ENCODE measurements at places on chromosomes 4 and X. TPM values are rescaled to one million over a fixed set of nuclear protein-coding genes. Genes with fewer than 3 reads are reported as not detected.

Gene GPC4
- polyA plus RNA-seq, result not detected

Gene DCLK2
- polyA plus RNA-seq, result not detected

Gene SMIM10
- not detected for polyA plus RNA-seq

Gene DBET
- not detected for polyA plus RNA-seq

Gene F9
- not detected for polyA plus RNA-seq

Gene PLK4
- polyA plus RNA-seq, result 0.96 TPM

Gene PAGE4
- polyA plus RNA-seq, result not detected

Gene GPR119
- not detected for polyA plus RNA-seq

Gene ARHGEF9
- polyA plus RNA-seq, result 10.7 TPM

Gene GRPR
- polyA plus RNA-seq, result not detected

Gene OCRL
- 0.57 TPM for polyA plus RNA-seq

Gene SOWAHB
- not detected for polyA plus RNA-seq

Gene UGT2B10
- polyA plus RNA-seq, result not detected

Gene TACR3
- polyA plus RNA-seq, result not detected

Gene TLR1
- 7.1 TPM for polyA plus RNA-seq

Gene GABRB1
- polyA plus RNA-seq, result not detected

Gene CCNA2
- not detected for polyA plus RNA-seq

Gene DSPP
- polyA plus RNA-seq, result not detected

Gene MAGEA9
- not detected for polyA plus RNA-seq

Gene HSPA4L
- polyA plus RNA-seq, result not detected

Gene DDX53
- not detected for polyA plus RNA-seq

Gene NALF2
- polyA plus RNA-seq, result not detected

Gene TMEM35A
- not detected for polyA plus RNA-seq

Gene C4orf51
- polyA plus RNA-seq, result not detected

Gene FAT4
- polyA plus RNA-seq, result not detected

Gene PLXNA3
- polyA plus RNA-seq, result 0.67 TPM

Gene GRIA3
- not detected for polyA plus RNA-seq

Gene CLDN22
- polyA plus RNA-seq, result 0.29 TPM

Gene IL3RA
- polyA plus RNA-seq, result not detected

Gene CCNQ
- polyA plus RNA-seq, result 33.8 TPM

Gene CSAG2
- polyA plus RNA-seq, result not detected

Gene NFKB1
- polyA plus RNA-seq, result 32.4 TPM

Gene MXRA5
- polyA plus RNA-seq, result not detected

Gene PCYT1B
- not detected for polyA plus RNA-seq

Gene PWWP3B
- polyA plus RNA-seq, result not detected

Gene COX7B2
- polyA plus RNA-seq, result not detected

Gene TMEM144
- not detected for polyA plus RNA-seq

Gene RRAGB
- 10.9 TPM for polyA plus RNA-seq

Gene SLC4A4
- 0.13 TPM for polyA plus RNA-seq

Gene IL21
- polyA plus RNA-seq, result not detected

Gene RNF150
- polyA plus RNA-seq, result not detected

Gene RIBC1
- 0.43 TPM for polyA plus RNA-seq

Gene SSX1
- not detected for polyA plus RNA-seq

Gene SLITRK4
- not detected for polyA plus RNA-seq

Gene PAK3
- polyA plus RNA-seq, result not detected

Gene TNIP3
- polyA plus RNA-seq, result 1.1 TPM

Gene SHROOM3
- not detected for polyA plus RNA-seq

Gene FAM199X
- 8.4 TPM for polyA plus RNA-seq

Gene LAMTOR3
- polyA plus RNA-seq, result 29.7 TPM

Gene FANCB
- 3.1 TPM for polyA plus RNA-seq

Gene GAGE1
- polyA plus RNA-seq, result not detected

Measured in naive thymus-derived CD8-positive, alpha-beta T cell (primary cell).